ENCODE measurements at places on chromosomes 7 and 10.

- DNase-seq, result no peak
Measured at GRCh38 chr10:89633484-89633883, 11.6 kb downstream of the PANK1 start.

DNA sequence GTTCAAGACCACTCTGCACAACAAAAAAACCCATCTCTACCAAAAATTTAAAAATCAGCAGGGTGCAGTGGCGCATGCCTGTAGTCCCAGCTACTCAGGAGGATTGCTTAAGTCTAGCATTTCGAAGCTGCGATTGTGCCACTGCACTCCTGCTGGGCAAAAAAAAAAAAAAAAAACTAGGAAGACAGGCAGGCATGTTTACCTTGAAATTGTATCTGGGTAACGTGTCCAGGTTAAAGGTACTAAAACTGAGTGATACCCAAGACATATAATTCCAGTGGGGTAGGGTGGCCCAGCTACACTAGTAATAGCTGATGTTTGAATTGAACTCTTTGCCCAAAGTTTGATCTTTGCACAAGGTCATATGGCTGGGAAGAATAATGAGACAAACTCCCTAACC, 16.2 kb downstream of the GHITM start:
- DNase-seq, result no peak

DNA sequence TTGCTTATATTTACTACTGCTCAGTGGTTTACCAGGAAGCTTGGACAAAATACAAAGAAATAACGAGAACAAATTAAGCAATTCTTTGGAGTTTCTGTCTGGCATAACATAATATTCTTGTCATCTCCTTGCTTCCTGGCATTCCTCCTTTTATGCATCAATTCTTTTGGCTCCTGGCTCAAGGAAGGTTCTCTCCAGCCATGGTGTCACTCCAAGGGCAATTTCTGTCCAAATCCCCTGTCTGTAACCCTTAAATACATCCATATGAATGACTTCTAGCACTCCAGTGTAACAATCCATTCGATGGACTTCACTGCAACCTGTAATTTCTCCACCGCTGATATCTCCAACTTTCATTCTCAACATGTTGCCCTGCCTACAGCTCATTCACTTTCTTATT, 617.7 kb upstream of the ANKRD30A start:
- DNase-seq, result no peak

- DNase-seq, result no peak
Measured at GRCh38 chr7:106018566-106019469, 55.8 kb downstream of the CDHR3 start.

- DNase-seq, result no peak
Measured at GRCh38 chr10:51640120-51640819, 59.1 kb downstream of the CSTF2T start.

Data from SHP77 treated with DMSO at 0.1 percent for 48 hours (cell line).